NCI-H460 (cell line): ENCODE measurements at places on chromosomes 12 and 14.

- DNase-seq: no peak
Observed at GRCh38 chr14:28121512-28122297, 644.9 kb upstream of the FOXG1 start.

GRCh38 chr14:96285667-96286066 lies 29.7 kb downstream of the BDKRB1 start:
- DNase-seq: no peak

- no peak for DNase-seq
Observed at GRCh38 chr14:61481701-61482100, 160.3 kb downstream of the PRKCH start.

DNA sequence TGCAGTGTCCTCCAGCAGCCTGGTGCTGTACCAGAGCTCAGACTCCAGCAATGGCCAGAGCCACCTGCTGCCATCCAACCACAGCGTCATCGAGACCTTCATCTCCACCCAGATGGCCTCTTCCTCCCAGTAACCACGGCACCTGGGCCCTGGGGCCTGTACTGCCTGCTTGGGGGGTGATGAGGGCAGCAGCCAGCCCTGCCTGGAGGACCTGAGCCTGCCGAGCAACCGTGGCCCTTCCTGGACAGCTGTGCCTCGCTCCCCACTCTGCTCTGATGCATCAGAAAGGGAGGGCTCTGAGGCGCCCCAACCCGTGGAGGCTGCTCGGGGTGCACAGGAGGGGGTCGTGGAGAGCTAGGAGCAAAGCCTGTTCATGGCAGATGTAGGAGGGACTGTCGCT lies 15.2 kb downstream of the C12orf43 start:
- no peak for DNase-seq
